Hindlimb muscle (tissue), 1 donor: ENCODE measurements at places on chromosomes 5 and 9. TPM values are rescaled to one million over a fixed set of nuclear protein-coding genes. Genes with fewer than 3 reads are reported as not detected.

CAMSAP1 gene
- 29.0 TPM for polyA plus RNA-seq

PCDHB6 gene
- 2.4 TPM for polyA plus RNA-seq

GRCh38 chr5:1460054-1460682 is 14.9 kb upstream of the SLC6A3 start:
- DNase-seq, result no peak

- no peak for DNase-seq
These were observed 9.6 kb upstream of the CEP72 start for GRCh38 chr5:602466-603035.

RLN2 gene
- polyA plus RNA-seq, result 0.61 TPM

DNA sequence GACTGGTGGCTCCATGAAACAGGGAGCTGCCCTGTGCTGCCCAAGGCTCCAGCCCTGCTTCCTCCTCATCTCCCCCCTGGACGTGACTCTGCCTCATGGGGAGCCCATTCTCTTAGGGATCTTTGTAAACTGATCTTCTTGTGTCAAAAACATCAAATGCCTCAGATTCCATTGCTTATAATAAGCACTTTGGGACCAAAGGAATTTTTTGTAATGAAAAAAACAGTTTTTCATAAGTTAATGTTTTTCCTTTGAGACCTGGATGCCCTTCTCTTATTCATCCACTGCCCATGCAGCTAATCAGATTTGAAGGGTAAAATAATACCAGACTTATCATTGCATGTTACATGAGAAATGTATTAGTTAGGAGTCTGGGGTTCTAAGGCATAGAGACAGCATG is 41.7 kb downstream of the PALM2AKAP2 start:
- DNase-seq, result no peak

GRCh38 chr5:51829691-51830090 is 446.4 kb downstream of the ISL1 start:
- DNase-seq, result no peak

GFI1B gene
- 0.56 TPM for polyA plus RNA-seq

DNA sequence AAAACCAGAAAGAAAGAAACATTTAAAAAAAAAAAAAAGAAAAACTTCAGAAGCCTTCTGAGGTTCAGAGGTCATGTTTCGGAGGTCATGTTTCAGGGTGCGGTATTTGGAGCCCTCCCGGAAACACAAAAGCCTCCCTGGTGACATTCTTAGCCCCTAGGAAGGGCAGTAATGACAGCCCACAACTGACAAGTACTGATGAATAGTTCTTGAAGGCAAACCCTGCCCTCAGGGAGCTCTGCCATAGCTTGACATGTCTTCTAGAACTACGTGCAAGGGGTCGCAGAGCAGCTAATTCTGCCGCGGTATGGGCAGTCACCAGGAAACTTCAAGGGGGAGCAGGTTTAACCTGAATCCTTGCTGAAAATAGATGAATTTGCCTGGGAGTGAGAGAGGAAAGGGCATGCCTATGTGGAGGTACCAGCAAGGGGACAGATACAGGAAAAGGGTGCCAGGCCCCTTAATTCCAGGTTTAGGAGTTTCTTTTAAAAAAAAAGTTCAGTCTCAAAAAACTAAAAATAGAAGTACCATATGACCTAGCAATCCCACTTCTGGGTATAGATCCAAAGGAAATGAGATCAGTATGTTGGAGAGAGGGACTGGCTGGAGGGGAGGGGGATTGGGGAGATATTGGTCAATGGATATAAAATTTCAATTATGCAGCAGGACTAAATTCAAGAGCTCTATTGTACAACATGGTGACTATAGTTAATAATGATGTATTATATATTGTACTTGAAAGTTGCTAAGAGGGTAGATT is 98.4 kb downstream of the C9orf152 start:
- no peak for DNase-seq

OR2S2 gene
- not detected for polyA plus RNA-seq

DNA sequence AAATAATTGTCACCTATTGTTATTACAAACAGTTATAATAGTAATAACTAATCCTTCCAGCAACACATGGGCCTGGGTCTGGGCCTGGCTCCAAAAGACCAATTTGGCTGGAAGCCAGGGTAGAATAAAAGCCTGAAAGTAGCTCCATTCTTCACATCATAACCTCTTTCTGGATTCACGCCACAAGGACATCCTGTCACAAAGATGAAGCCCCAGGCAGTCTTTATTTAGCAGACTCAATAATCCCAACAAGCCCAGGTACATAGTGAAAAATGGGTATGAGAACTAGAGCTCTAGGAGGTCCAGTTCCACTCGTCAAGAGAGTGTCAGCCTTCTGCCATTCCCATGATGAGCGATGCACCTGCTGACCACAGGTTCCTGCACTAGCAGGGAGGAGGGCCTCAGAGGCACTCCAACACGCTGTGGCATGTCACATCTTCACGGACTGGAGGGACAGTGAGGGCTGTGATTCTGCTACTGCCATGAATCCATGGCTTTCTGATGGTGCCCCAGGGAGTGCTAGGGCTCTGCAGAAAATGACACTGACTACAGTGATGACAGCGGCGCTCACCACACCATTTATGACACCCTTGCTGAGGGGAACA is 124.9 kb downstream of the SPOCK1 start:
- DNase-seq, result no peak

DNA sequence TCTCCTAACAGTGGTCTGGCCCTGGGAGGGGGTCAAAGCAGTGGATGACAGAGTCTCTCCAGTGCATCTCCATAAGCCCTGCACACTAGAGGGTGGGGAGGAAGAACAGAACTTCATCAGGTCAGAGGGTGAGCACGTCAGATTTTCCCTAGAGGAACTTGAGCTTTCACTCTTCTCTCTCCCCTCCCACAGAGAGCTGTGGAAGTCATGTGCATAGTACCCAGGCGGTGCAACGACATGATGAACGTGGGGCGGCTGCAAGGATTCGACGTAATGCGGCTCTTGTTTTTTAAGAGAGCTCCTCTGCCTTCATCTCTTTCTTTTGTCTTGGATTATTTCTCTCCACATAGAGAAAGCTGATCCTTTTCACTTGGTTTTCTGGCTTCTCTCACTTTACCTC is 100.2 kb upstream of the OTULINL start:
- no peak for DNase-seq

GRCh38 chr5:168890816-168891812 is 311.9 kb upstream of the PANK3 start:
- no peak for DNase-seq

DAB2 gene
- polyA plus RNA-seq, result 110 TPM

GRCh38 chr5:127892467-127893207 is 189.4 kb downstream of the CCDC192 start:
- DNase-seq, result no peak

TSSK1B gene
- not detected for polyA plus RNA-seq

- DNase-seq, result no peak
These were observed 393.5 kb downstream of the PDE4D start for GRCh38 chr5:59500014-59500413.

- DNase-seq, result no peak
These were observed 5.0 kb upstream of the COL23A1 start for GRCh38 chr5:178595150-178595549.

CYSRT1 gene
- 2.5 TPM for polyA plus RNA-seq

DNA sequence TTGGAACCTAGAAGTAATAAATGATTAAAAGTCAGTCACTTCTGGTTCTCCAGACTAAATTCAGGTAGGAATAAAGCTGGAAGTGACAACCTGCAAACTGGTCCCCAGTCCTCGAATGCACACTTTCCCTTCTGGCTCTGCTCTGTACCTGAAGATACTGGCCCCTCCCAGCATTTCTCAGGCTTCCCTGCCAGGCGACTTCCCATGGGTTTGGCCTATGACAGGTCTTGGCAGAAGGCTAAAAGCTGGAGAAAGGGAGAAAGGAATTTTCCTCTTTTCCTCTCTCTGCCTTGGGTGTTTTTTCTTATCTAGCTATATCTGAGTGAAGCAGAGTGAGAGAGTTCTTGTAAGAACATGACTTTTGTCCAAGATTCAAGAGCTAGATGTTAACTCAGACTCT is 1005.7 kb downstream of the DTWD2 start:
- DNase-seq, result no peak

DNA sequence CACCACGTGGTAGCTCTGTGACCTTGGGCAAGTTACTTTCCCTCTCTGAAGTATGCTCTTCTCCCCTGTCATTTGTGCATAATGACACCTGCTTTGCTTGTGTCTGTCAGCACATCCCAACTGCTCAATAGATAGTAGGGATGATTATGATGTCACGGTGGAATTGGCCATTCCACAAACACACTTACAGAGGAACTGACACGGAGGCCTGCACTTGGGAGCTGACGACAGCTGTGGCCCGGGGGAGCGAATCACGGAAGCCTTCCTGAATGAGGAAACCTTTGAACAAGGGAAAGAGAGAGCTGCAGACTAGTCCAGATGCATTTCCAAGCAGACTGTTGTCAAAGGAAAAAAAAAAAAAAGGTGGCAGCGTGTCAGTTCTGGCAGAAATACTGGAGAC is 21.0 kb downstream of the TLX3 start:
- no peak for DNase-seq

ZDHHC21 gene
- 11.6 TPM for polyA plus RNA-seq

ZNF618 gene
- polyA plus RNA-seq, result 15.1 TPM

- peak; percentile 11 for DNase-seq
These were observed 110.1 kb downstream of the FOXD1 start for GRCh38 chr5:73338256-73339050.

REEP2 gene
- 28.2 TPM for polyA plus RNA-seq

GRCh38 chr5:72940082-72940481 is 15.8 kb upstream of the FCHO2 start:
- no peak for DNase-seq

DNA sequence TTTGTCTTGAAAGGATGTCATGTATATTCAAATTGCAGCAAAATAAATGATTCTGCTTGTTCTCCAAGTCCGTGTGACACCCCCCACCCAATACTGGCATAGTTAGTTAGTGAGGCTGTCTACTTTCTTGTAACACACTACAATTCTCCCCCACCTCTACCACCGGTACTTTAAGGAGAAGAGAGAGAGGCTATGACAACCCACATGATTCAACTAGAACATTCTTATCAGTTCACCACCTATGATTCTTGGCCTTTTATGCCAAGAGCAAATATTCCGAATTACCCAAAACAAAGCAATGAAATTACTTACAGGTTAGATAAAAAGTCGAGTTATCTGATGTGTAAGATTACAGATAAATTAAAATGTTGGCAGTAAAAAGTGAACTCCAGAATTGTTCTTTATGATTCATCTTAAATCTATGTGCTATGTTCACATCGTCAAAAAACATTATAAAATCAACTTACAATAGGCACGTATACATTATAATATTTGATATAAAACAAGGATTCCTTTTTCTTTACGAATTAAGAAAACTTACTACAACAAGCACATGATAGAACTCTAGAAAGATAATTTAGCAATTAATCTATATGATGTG is 14.4 kb downstream of the MEF2C start:
- DNase-seq, result no peak

GRCh38 chr5:76717222-76718083 is 1.5 kb downstream of the F2R start:
- DNase-seq, result no peak

DNA sequence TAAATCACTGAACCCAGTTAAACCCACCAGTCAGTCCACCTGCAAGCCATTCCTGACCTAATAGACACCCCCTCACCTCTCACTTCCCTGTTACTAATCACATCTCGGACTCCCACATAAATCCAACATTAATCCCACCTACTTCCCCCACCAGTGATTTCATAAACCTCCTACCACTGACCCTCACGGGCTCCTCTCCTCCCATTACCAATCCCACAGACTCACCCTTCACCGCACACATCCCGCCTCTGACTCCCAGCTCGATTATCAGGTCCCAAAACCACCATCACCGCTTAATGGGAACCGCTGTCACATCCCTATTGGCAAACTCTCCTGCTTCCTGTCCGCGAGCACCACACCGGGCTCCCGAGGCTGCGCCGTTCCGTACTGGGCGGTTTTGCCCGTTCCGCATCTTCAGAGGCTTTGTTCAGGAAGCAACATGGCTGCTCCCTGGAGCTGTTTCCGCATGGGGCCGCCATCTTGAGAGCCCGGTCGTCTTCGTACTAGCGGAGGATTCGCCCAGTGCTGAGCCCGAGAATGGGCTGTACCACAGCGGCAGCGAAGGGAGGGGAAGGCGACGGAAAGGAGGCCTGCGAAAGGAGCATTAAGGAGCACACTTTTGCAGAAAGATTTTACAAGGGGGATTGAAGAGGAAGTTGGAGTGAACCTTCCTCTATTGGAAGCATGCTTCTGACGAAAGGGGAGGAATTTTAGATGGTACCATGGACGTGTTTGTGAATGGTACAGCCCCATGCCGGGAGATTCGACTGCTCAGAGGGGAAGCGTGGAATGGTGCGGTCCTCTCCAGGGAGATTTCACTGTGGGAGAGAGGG is at the start of gene ZNF300:
TSS of gene ZNF300 (minus strand) at position 502 of the 833 bp plus-strand sequence. CDS start 1,825 bp downstream, outside the sequence.
- peak; percentile 92 for DNase-seq

- no peak for DNase-seq
These were observed 29.6 kb downstream of the PSAT1 start for GRCh38 chr9:78326564-78326963.

SHOC1 gene
- polyA plus RNA-seq, result 0.26 TPM

CDH9 gene
- not detected for polyA plus RNA-seq

DNA sequence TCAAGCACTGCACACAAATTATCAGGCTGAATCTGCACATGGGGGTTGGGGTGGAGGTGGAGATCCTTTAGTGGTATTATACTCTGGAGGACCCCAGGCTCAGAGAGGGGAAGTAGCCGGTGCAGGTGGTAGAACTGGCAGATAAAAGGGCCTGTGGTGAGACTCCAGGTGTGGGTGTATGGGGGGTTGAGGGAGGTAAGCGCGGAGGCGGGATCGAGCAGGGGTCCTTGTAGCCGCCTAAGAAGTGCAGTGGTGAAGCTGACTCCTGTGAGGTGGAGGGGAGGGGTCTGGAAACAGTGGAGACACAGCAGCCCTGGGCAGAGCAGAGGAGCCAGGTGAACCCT is 841 bp downstream of the ACSL6 start:
- no peak for DNase-seq

UNC5A gene
- polyA plus RNA-seq, result 1.1 TPM
